ENCODE measurements at places on chromosomes 7 and 10. TPM values are rescaled to one million over a fixed set of nuclear protein-coding genes. Genes with fewer than 3 reads are reported as not detected.

MYH16 gene
- not detected for polyA plus RNA-seq

TCERG1L gene
- polyA plus RNA-seq: not detected

TLX1 gene
- polyA plus RNA-seq: not detected

DNA sequence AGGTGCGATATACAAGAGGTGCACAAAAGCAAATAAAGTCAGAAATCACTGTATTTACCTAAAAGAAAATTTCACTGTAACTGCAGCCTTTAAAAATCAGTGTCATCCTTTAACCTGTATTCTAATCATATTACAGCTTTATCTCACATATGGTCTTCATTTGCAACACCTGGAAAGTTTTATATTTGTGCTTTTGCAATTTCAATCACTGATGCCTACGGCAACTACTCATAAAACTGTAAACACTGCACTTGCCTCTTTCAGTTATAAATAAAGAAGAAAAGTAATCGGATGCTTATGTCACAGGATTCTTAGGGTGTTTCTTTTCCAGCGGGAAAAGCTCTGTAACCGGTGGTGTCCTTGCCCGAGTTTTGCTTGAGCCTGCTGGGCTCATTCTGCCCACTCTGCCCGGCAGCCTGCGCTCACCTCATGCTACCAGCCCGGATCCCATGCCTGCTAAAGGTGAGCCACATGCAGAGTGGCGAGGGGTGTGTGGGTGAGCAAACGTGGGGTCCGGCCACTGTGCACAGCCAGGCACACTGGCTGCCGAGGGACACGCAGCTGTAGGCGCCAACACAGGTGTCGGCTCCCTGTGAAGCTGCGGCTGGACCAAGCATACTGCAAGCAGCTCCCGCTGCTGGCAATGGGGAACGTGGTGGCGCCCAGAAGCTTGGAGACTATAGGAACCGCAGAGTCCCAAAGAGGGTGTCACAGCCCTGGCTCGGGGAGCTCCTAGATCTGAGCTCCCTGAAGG lies 56.3 kb upstream of the ABCB5 start:
- no peak for DNase-seq

GRCh38 chr7:107158028-107158427 lies 10.8 kb upstream of the HBP1 start:
- no peak for DNase-seq

DNA sequence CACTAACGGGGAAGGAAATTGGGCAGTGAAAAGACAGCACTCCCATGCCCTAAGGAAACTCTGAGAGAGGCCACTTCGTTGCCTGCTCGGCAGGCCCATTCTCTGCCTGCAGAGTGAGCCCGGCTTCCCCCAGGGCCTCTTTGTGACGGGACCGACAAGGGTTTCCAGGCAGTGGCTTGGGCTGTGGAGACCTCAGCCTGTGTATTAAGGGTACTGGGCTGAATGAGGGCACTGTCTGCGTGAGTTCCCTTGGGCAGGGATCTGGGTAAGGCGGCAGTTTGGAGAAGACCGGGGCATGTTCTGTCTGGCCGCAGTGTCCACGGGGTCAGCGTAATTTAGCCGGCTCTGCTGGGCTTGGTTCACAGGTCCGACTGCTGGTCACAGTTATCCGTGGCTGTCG lies 237.2 kb downstream of the MGMT start:
- DNase-seq: no peak

- peak; percentile 19 for DNase-seq
Observed at GRCh38 chr7:490461-491291, 29.0 kb downstream of the PDGFA start.

DNA sequence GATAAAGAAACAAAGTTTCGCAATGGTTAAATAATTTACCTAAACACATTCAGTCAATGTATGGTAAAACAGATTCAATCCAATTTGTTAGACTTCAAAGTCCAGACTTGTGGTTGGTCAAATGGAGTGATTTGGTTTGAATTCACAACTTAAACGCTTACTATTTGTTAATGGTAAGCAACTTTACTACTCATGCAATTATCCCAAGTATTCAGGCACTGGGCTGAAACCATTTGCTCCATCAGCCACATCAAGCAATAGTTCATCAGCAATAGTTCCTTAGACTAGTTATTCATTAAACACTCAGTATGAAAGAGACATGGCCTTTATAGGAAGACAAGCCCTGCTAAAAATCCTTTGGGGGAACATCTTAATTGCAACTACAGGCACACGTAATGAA lies 253.0 kb downstream of the AGMO start:
- DNase-seq: no peak

DNA sequence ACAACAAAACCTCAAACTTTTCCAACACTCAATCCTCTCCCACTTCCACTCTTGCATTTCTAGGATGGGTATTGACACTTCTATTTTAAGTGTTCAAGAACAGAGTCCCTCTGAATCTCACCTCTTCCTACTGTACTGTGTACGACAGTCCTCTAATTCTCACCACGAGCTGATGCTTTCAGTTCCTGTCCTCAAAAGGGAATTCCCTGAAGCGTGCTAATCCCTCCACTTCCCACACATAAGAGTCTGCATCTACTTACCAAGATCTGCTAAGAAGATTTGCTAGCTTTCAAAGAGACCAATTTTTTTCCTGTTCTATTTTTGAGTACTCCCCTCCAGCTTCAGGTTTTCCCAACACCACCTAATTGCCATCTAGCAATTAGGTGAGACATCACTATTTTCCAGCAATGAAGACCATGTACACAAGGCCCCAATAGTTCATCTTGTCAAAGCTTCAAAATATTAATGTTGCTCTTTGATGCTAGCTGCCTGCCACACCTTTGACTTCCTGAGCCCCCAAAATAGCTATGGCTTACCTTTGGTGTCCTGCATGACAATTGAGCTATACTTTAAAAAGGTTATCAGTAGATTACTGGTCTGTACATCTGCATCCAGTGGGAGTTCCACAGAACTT lies 54.4 kb downstream of the ARMH3 start:
- DNase-seq: no peak

DNA sequence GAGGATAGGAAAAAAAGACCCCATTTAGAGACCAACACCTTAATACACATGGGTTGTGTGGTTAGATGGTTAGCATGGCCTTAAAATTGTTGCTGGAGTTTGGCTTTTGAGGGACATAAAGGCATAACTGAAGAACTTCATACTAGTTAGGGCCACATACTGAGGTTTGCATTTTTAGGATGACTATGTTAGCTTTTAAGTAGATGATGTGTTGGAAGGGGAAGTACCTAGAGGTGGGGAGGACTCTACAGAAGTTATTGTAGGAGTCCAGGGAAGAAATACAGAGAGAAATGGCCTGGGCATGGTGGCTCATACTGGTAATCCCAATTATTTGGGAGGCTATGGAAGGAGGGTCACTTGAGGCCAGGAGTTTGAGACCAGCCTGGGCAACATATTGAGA lies 40.5 kb downstream of the ENTPD1 start:
- no peak for DNase-seq
